ENCODE measurements at places on chromosomes 7 and 10.

GRCh38 chr7:104971290-104972071 is 42.5 kb upstream of the KMT2E start:
- no peak for DNase-seq
- H3K36me3 ChIP-seq, result no peaks in the 10 kb centered on the region
- peaks cover 42% of the 10 kb centered on the region for H3K4me1 ChIP-seq

- no peaks in the 10 kb centered on the region for H3K36me3 ChIP-seq
- H3K27me3 ChIP-seq, result peaks cover 78% of the 10 kb centered on the region
- no peak overlapping the region for H3K27ac ChIP-seq
- DNase-seq, result no peak
- no peak overlapping the region for H3K4me3 ChIP-seq
- H3K4me1 ChIP-seq, result no peaks in the 10 kb centered on the region
Observed at GRCh38 chr7:127619681-127620405, 1.9 kb upstream of the PAX4 start.

DNA sequence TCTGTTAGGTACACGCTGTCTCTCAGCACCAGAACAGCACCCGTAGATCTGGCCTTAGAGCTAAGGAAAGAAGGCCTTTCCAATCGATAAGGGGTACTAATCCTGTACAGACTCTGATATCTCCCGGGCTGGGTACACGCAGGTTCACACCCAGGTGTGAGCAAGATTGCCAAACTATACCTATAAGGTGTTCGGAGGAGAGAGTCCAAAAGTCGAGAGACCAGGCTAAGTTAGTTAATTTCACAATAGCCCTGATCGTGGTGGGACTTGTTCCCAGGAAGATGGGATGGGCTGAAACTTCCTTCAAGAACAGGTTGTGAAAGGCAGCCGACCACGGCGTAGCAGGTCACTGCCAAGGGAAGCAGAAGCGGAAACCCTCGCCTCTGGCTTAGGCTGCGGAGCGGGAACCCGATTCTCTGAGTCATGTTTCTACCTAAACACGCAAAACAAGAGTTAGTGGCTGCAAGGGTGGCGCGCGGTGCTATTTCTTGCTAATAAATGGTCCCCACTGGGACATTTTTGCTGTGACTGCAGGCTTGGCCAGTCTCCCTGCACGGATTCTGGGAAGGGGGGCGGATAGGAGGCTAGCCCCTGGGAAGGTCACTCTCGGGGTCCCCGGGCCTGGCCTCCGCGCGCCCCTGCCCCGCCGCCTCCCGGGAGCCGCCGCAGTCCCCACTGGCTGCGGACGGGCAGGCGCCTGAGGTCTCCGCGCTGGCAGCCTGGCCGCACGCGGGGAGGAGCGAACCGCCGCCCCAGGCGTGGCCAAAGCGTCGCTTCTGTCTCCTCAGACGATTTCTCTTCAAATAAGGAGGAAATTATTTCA is 75.4 kb upstream of the PDSS1 start:
- H3K36me3 ChIP-seq, result no peaks in the 10 kb centered on the region
- H3K4me3 ChIP-seq, result no peak overlapping the region
- DNase-seq, result no peak
- H3K4me1 ChIP-seq, result no peaks in the 10 kb centered on the region
- no peak overlapping the region for H3K27ac ChIP-seq
- peaks cover 14% of the 10 kb centered on the region for H3K27me3 ChIP-seq

DNA sequence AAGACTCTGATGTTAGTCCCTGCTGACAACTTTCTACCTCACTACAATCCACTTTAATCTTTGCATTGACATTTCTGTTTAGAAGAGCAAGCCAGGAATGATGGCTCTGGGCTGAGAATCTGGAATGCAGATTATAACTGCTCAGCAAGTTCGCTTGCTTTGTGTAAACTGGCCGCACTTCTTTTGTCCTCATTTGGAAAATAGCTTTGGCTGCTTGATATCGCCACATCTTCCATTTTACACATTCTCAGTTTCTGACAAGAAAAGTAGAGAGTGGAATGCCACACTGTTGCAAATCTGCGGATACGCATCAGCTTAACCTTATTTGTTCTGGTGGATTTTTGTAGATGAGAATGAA is 429.8 kb downstream of the KCNMA1 start:
- no peaks in the 10 kb centered on the region for H3K4me1 ChIP-seq
- no peak for DNase-seq
- no peaks in the 10 kb centered on the region for H3K36me3 ChIP-seq
- no peak overlapping the region for H3K4me3 ChIP-seq
- H3K27me3 ChIP-seq, result no peaks in the 10 kb centered on the region
